ENCODE measurements at places on chromosomes 11 and 22.

- peak; percentile 23 for DNase-seq
Measured at GRCh38 chr11:58524232-58525036, 16.5 kb upstream of the OR5B21 start.

DNA sequence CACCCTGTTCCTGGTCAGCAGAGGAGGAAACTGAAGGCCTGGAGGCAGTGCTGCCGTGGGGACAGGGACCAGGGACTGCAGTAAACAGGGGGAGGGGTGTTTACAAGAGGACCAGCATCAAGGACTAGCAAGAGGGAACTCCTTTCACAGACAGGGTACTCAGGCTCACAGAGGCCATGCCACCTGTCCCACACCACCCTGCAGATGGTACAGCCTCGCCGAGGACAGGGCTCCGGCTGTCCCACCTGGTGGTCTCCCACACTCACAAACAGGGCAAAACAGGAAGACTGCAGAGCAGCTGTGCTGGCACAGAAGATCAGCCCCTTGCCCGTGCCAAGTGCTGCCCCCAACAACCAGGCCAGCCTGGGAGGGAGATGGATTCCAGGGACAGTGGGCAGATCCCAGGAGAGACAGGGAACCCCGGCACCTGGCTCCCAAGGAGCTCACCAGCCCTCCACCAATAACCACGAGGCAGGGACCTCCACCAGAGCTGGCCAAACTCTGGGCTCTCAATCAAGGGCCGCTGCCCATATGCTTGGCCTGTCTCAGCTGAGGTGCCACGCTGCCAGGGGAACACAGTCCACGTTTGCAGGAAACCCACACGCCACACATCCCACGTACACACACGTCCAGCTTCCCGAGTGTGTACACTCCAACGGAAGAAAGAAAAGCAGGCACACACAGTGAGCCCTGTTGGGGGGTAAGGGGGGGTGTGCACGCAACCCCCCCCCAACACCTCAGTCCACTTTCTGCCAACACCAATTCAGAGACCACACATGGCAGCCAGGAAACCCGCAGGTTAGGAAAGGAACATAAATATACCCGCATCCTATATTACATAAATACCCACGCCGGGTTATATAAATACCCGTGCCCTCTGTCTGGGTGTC is 2.1 kb downstream of the CSNK1E start:
- peak; percentile 68 for DNase-seq

DNA sequence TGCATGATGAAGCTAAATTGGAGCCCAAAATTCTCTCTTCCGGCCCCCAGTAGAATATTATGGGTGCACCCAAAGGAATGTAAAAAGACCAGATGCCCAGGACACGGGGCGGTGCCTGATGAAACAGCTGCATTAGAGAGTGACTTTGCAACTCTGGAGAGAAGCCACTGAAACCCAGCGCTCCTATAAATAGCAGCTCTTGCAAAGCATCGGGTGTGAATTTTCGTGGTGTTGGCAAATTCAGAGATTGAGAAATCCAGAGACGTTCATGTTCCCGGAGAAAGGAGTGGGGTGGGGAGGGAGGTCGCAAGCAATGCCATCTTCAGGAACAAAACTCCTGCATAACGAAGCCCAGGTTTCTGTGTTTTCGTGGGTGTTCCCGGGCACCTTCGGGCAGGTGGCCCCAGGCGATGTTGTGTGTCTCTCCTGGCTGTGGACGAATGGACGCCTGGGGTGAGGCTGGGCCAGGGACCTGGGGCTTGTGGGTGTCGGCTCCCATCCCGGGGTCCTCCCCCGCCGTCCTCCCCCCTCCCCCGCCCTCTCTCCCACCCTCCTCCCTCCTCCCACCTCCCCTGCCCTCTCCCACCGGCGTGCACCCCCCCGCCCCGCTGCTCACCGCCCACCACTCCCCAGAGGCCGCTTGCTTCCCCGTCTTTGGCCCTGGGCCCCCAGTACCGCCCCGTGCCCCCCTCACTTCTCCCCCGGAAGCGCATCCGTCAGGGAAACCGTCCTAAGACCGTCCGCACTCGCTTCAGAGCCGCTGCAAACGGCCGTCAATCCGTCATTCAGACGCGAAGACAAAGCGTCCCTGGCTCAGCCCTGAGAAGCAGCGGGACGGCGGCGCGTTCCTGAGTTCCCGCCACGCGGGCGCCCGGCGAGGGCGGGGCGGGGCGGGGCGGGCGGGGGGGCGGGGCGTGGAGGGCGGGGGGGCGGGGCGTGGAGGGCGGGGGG is 26.7 kb upstream of the TOLLIP start:
- peak; percentile 50 for DNase-seq

GRCh38 chr11:63686926-63687325 is 5.6 kb downstream of the RTN3 start:
- DNase-seq, result no peak

- DNase-seq, result no peak
Measured at GRCh38 chr11:12505183-12505582, 127.8 kb downstream of the PARVA start.

GRCh38 chr22:30662040-30662439 is 5.6 kb downstream of the DUSP18 start:
- no peak for DNase-seq

GRCh38 chr22:23414727-23415489 is 165.2 kb downstream of the IGLL1 start:
- DNase-seq, result no peak

DNA sequence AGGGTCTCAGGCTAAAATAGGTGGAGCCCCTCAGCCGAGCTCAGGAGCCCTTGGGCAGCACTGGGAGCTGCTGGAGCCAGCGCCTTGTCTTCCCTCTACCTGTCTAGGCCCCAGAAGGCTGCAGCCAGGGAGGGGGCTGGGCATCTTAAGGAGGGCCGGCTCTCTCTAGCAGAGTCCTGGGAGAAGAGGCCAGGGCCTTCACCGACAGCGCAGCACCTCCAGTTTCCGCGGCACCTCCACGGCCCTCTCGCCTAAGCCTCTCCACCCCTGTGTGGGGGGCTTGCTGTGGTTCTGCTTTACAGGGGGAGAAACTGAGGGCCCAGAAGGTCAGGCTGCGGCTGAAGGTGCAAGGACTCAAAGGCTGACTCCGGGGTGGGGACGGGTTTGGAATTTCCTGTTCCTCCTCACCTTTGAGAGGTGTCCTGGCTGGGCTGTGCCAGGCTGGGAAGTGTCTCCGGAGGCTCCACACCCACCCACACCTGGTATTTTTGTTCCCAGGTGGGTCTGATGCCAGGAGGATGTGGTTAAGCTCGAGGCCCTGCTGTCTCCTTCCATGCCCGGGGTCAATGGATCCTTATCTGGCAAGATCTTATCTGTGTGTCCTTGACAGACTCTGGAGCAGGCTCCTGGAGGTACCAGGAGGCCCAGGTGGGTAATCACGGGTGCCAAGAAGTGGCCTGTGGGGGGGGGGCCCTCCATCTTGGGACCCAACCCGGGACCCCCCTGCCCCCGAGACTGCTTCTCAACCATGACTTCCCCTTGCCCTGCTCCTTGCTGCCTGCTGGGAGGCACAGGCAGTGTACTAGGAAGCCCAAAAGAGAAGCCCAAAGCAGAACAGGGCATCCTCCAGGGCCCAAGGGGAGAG is 95.3 kb upstream of the FGF3 start:
- no peak for DNase-seq

- DNase-seq, result no peak
Measured at GRCh38 chr11:116281173-116282160, 491.3 kb downstream of the BUD13 start.

DNA sequence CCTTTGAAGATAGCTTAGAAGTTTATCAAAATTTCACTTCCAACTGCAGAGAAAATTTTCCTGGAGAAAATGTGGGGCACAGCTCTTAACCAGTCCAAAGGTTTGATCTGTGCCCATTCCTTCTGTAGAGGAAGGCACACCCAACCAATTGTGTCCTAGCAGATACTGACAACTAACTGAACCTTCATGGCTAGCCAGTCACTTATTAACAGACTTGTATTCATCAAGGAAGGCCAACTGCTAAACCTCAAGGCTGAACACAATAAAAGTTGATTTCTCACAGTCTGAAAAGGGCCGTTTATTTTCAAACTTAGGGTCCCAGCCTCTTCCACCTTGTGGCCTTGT is 19.5 kb downstream of the SYT13 start:
- DNase-seq, result no peak

DNA sequence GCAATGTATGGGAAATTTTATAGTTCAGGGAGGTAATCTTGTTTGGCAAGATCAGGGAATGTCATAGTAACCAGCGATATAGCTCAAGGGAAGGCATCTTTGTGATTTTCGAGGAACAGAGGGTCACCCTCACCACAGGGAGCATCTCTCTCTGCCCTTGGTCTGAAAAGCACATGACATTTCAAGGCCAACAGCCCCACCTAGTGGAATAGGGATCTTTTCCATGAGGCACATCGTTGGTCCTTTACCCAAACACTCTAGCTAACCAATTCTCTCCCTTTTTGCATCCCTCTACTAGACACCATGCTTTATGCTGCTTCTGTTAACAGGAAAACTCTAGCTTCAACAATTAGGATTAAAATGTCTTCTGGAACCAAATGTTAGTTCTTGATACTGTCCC is 179.0 kb downstream of the GRM5 start:
- DNase-seq, result no peak

- DNase-seq, result no peak
Measured at GRCh38 chr22:46043816-46044620, 67.1 kb upstream of the WNT7B start.

GRCh38 chr11:116614306-116615210 is 158.2 kb downstream of the BUD13 start:
- DNase-seq, result no peak

- no peak for DNase-seq
Measured at GRCh38 chr22:20022978-20023613, 2.2 kb downstream of the TANGO2 start.

GRCh38 chr11:7514099-7514591 is 346 bp downstream of the PPFIBP2 start:
- peak; percentile 45 for DNase-seq

DNA sequence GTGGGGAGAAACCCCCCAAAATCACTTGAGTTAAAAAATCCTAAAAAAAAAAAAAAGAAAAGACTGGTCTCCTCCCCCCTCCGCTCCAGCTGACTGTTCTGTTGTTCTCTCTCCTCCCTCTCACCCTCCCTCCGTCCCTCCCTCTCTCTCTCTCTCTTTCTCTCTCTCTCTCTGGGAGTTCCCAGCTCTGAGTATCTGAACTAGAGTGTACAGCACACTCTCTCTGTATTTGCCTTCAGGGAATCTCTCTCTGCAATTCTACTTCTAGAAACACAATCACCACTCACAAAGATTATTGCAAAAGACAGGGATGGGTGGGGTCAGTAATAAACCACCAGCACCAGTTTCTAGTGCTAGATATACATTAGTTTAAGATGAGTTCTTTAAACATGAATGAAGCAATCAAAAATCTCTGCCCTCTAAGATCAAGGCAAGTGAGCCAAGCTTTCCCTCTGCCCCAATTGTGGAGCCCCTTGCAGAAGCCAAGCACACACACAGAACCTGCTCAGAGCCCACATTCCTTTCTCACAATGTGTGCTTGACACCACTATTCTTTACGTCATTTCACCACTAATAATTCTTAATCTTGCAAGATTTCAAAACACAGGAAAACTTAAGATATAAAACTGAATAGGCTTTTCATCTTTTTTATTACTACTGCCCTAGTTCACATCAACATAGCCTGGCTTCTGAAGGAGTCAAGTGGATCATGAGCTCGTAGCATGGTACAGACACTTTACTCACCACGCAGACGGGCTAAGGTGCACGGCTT is 133.5 kb downstream of the RBFOX2 start:
- no peak for DNase-seq

DNA sequence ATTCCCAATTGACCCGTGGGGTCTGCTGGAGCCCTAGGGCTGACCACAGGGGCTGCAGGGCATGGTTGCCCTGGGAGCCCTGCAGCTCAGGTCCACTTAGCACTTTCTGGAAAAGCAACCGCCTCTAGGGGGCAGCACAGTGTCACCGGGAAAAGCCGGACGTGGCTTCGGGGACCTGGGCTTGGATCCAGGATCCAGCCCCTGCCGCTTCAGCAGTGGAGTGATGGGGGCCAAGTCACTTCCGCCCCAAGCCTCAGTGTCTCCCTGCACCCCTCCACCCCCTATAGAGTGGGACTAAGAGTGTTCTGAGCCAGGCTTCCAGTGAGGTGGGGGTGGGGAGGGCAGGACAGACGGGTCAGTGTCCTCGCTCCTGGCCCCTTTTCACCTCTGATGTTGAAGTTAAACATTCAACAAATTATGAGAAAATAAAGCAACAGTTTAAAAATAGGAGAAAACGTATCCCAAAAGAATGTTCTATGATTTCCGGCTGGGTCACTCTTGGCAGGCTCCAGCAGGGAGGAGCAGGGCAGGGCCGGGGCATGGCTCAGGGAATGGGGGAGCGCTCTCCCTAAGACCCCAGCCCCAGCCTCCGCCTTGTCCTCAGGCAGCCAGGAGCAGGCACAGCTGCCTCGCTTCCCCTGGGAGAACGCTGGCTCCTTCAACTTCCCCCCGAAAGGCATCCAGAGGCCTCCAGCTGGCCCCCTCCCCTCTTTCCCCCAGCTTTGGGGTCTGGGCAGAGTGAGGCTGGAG is 96.5 kb upstream of the FGF3 start:
- peak; percentile 13 for DNase-seq

- no peak for DNase-seq
Measured at GRCh38 chr11:66950112-66950535, 8.1 kb downstream of the PC start.

- peak; percentile 67 for DNase-seq
Measured at GRCh38 chr22:20885557-20886323, 26.9 kb downstream of the SNAP29 start.

GRCh38 chr11:73242251-73243092 is 24.4 kb downstream of the P2RY2 start:
- DNase-seq, result peak; percentile 47

GRCh38 chr22:46581538-46582244 is 38.5 kb upstream of the GRAMD4 start:
- DNase-seq, result no peak

DNA sequence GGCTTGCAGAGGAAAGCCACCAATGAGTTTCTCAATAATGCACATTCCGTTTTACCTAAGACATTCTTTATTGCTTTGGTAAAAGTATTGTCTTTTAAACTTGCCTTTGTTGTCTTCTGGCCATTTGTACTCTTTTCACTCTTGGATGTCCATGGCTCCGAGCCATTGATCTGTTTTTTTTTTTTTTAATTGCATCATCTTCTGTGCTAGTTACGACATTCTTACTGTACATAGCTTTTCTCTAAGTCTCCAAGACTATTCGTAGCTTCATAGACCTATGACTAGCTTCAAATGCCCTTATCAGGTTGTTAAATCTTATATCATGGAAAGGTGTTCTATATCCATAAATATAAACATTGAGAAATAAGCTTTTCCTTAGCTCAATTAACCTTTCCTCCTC is 1522.6 kb downstream of the FAM181B start:
- DNase-seq, result no peak

Data from CD4-positive, alpha-beta T cell (primary cell).